ENCODE measurements at places on chromosomes 3 and 15. TPM values are rescaled to one million over a fixed set of nuclear protein-coding genes. Genes with fewer than 3 reads are reported as not detected.

DNA sequence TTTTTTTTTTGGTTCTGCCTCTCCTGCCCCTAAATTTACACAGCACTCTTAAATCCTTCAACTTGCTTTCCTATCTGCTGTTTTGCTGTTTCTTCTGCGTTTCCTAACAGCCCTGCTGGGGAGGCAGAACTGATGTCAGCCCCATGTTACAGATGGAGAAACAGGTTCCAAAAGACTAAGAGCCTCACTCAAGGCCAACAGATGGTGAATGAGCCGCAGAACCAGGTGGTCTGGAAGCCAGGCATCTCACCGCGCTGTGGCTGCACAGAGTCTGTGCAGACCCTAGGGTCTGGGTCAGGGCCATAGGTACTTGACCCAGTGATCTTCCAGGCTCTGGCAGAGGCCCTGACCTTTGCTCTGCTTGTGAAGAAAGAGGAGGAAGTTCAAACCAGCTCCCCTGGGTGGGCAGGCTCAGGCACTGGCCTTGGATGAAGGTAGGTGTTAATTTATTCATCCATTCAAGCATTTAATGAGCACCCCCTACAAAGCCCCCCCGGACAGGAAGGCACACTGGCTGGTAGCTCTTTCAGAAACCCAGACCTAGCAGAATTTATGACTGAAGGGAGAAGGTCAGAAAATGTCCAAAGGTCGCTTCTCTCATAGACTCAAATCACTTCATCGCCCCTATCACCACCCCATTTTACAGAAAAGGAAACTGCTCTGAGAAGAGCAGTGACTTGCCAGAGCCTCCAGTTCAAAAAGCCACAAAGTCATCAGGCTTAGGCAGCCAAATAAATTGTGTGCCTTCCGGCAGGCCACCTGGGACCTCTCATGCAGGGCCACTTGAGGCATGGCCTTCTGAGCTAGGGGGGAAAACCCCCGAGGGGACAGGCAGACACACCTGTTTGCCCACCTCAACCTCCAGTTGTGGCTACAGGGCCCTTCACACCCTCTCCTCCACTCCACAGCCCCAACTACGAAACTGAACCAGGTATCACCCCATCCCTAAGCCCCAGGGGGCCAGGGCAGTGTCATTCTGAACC is 2.7 kb downstream of the CHDH start:
- no peak for DNase-seq

DNA sequence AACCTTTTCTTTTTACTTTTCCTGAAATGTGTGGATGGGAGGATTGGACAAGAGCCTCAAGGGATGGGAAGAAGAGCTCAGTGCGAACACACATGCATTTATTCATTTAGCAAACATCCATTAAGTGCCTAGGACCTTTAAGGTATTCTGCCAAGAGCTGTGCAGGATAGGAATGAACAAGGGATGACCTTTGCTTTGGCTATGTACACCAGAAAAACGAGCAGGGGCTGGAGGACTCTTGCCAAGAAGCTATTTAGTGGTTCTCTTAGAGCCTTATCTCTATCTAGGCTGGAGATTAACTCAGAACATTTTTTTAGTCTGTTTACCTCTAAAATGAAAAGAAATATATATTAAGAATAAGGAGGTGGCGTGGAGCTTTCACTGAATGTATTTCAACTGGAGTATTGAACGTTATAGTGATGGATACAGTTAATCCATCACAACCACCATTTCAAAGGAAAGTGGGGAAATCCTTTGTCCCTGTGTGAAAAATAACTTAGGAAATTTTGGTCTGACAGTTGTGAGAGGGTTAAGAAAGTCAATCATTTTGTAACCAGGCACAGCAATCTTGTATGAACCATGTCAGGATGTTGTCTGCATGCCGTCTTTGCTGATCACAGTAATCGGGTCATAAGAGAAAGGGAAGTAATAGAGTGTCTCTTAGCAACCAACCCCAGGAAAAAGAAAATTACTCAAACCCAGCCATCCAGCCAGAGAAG is 279.0 kb downstream of the LPP start:
- no peak for DNase-seq

- no peak for DNase-seq
These were observed 83.4 kb downstream of the IL1RAP start for GRCh38 chr3:190597291-190597690.

Gene FAM43A
- 617 TPM for total RNA-seq

DNA sequence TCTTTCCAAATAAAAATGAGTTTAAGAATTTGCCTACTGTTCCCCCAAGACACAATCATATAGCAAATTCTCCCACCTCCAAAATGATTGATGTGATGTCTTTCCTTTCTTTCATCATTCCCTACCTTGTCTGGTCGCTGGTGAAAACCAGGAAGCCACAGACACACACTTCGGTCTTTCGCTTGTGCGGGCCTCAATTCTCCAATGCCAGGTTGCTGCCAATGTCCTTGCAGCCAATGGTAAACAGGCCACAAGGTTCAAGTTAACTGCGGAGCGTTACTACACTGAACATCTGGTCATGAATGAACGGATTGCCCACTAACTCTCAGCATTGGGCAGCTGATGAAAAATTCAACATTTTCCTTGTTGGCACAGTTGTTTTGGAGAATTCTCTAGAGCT is 192.2 kb downstream of the FOXP1 start:
- DNase-seq = no peak

GRCh38 chr3:55491296-55491816 is 4.2 kb upstream of the WNT5A start:
- DNase-seq = no peak

Gene TLR9
- not detected for total RNA-seq

DNA sequence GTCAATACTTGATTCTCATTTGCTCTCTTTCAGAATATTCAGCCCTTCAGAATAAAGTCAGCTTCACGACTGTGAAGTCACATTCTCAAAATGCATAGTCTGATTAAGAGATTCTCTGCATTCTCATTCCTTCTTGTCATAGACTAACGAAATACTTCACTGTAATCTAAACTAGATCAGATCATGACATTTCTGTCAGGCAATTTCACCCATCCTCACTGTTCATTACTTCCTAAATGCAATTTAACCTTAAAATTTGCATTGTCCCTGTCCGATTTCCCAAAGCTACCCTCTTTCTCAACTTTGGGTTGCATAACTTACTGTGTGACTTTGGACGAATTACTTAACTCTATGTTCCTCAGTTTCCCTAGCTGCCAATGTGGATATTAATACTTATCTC is 6.2 kb downstream of the RPL22L1 start:
- DNase-seq = no peak

DNA sequence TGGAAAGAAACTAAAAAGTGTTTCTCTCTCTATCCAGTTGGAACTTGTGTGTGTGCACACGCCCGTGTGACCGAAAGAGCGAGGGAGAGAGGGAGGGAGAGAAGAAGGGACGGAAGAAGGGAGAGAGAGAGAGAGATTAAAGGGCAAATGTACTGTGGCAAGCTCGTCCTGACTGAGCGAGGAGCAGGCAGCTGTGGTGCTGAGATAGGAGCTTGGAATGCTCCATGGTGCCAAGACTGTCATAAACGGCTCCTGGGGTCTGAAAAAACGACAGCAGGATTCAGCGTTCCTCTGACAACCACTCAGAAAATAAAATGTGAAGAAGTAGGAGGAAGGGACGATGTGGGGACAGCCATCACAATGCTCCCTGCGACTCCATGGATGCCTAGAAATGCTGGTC is 276.0 kb downstream of the SV2B start:
- DNase-seq = no peak

Gene CDHR4
- total RNA-seq = not detected

Gene MYO9A
- 44.6 TPM for total RNA-seq

DNA sequence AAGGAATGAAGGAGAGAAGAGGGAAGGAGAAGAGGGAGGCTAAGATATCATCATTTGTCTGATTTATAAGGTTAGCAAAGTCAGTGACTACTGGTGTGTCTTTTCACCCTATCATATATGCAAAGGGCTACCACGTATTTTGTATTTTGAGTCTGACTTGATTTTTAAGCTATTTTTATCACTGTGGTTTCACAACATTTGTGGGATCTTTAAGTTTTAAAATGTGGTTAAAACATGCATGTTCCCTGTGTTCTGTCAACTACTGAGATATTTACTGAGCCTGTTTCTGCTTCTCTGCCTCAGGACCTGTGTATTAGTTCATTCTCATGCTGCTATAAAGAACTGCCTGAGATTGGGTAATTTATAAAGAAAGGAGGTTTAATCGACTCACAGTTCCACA is 22.5 kb upstream of the SPTSSB start:
- DNase-seq = no peak

DNA sequence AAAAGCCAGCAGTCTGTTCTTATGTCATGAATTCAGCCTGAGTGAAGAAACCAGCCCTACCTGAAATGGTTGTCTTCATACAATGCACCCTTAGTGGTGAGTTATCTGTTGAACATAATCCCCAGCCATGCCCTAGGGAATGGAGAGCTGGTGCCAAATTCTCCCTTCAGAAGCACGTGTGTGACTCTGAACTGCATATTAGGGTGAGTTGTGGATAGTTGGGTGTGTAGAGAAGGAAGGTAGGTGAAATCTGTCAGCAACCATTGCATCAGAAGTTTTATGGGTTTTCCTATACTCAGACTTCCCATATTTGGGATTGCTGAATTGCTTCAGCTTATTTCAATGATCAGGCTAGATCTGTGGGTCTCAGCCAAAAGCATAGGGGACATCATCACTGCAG is 46.5 kb upstream of the TP63 start:
- no peak for DNase-seq

DNA sequence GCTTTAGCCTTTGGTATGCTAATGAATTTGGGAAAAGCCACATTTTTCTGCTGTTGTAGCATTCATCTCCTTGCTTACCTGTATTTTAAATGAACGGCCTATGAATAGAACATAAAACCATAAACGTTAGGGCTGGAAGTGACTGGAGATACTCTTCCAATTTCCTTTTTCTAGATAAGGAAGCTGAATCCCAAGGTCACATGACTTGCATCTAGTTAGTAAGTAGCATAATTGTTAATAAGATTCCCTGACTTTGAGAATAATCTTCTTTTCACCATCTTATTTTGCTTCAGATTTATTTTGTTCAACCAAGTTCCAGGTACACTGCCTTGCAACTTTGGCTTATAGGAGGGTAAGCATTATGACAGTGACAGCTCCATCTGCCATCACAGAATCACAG is 20.7 kb upstream of the EDEM1 start:
- no peak for DNase-seq

DNA sequence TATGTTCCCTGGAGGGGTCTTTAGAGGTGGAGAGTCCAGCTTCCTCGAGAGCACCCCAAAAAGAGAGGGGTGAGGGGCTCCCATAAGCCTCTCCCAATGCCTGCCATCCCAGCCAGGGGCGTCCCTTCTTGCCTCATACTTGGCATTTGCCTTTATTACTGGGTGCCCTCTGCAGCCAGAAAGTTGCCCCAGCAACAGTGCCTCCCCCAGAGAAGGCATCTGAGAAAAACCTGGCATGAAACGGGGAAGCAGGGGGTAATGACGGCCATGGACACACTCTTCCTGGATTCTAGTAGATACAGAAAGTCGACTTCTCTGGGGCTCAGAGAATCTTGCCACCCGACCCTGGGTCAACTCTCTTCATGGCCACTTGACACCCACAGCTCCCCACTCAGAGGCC is 90.1 kb downstream of the PCSK6 start:
- DNase-seq = no peak

GRCh38 chr15:85570336-85570735 is 189.9 kb downstream of the AKAP13 start:
- no peak for DNase-seq

Gene CLDN18
- not detected for total RNA-seq

DNA sequence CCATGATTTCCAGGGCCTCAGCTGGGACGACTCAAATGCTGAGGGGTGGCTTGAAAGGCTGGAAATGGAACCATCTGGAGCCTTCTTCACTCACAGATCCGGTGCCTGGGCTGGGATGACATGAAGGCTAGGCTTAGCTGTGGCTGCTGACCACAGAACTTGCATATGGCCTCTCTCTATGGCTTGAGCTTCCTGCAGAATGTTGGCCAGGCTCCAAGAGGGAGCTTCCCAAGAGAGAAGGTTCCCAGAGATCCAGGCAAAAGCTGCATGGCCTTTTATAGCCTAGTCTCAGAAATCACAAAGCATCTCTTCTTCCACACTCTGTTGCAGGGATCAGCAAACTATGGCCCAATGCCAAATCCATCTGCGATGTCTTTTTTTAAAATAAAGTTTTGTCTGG is 44.8 kb downstream of the GATM start:
- DNase-seq = no peak

- no peak for DNase-seq
These were observed 281.4 kb upstream of the TLE3 start for GRCh38 chr15:70379134-70379533.

Measured in glomerular endothelial cell (primary cell).